ENCODE measurements at places on chromosomes 6 and 20.
A peak's percentile ranks its signal among the peaks of the same experiment; 100 is the strongest.

GRCh38 chr6:12311106-12311505 lies 20.9 kb downstream of the EDN1 start:
- DNase-seq = peak; percentile 12

DNA sequence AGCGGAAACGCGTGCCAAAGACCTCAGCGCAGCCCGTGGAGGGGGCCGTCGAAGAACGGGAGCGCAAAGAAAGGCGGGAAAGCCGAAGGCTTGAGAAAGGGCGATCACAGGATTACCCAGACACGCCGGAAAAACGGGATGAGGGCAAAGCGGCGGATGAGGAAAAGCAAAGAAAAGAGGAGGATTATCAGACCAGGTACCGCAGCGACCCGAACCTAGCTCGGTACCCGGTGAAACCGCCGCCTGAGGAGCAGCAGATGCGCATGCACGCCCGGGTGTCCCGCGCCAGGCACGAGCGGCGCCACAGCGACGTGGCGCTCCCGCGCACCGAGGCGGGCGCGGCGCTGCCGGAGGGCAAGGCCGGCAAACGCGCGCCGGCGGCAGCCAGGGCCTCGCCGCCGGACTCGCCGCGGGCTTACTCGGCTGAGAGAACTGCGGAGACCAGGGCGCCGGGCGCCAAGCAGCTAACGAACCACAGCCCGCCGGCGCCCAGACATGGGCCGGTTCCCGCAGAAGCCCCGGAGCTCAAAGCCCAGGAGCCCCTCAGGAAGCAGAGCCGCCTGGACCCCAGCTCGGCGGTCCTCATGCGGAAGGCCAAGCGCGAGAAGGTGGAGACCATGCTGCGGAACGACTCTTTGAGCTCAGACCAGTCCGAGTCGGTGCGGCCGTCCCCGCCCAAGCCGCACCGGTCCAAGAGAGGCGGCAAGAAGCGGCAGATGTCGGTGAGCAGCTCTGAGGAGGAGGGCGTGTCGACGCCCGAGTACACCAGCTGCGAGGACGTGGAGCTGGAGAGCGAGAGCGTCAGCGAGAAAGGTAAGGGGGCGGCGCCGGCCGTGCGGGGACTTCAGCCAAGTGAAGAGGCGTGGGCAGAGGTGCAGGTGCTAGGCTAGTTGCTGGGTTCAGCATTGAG lies 296.2 kb downstream of the RIMS1 start:
- DNase-seq = peak; percentile 58

DNA sequence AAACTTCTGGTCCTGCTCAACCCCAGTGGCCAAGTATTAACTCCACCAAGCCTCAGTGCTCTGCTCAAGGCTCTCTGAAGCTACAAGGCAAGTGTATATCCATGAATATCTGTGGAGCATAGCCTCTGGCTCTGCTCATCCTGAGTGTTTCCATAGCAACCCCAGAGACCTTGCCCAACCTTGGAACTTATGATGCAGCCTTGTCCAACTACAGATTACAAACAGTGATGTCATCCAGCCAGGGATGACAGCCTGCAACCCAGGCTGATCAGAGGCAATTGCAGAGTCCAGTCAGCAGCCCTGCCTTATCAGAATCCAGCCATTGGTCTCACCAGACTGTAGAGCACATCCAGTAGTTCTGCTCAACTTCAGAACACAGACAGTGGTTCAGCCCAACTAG lies 65.5 kb upstream of the SPACA1 start:
- DNase-seq = no peak

DNA sequence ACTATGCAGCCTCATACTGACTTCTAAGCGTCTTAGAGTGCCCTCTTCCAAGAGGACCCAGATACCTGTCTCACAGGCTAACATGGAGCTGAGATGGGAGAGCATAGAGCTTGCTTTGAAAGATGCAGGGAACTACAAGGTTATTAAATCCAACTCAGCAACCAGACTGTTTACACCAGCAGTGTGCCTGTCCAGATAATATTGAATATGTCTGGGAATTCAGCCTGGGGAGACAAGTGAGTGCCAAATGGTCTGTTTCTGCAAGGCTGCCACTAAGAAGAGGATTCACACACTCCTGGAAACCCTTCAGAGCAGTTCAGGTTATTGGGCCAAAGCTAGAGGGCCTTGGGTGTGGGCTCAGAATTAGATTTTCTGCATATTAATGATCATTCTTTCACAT lies 547.8 kb downstream of the PTPRT start:
- no peak for DNase-seq

- peak; percentile 45 for DNase-seq
These were observed 72.5 kb upstream of the MYLIP start for GRCh38 chr6:16056263-16056870.
